ENCODE measurements at places on chromosomes 4 and X.

DNA sequence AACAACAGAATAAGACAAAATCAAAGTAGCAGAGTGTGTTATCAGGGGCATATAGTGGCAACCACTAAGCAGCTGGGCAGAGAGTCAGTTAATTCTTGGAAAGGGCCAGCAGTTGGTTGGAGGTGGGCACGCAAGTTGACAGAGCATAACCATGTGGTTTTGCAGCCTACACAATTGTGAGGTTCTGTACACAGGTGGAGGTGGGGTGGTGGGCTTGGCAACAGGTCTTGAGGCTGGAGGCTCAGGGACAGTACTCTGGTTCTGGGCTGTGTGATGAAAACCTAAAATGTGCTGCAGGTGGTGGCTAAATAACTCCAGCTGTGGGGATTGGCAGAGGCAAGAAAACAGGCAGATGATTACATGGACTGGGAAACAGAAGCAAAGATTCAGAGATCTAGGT, 1112.7 kb downstream of the PDHA2 start:
- DNase-seq, result no peak

DNA sequence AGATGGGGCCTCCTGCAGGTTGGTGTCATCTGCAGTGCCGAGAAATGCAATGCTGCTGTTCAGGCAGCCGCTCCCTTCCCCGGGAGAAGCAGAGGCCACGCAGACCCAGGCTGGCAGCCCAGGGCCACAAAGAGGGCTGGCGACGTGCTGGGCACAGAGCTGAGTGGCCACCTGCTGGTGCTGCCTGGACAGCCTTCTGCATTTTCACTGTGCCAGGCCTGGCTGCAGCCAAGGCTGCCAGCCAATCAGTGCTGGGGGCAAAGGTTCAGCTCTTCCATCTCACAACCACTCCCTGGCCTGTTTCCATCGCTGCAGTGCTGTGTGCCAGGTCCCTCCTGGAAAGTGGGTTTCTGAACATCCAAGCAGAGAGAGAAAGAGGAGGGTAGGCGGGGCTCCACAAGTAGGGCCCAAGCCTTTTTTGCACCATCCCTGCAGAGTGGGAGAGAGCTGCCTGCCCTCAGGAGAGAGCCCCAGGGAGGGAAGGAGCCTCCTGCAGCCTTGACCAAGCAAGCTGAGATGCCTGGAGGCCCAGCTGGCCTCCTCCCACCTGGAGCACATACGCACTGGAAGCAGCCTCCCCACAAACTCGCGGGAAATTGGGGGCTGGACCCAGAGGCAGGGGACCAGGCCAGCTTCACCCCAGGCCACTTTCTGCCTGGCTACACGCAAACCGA, 20.1 kb downstream of the ADRA2C start:
- no peak for DNase-seq

DNA sequence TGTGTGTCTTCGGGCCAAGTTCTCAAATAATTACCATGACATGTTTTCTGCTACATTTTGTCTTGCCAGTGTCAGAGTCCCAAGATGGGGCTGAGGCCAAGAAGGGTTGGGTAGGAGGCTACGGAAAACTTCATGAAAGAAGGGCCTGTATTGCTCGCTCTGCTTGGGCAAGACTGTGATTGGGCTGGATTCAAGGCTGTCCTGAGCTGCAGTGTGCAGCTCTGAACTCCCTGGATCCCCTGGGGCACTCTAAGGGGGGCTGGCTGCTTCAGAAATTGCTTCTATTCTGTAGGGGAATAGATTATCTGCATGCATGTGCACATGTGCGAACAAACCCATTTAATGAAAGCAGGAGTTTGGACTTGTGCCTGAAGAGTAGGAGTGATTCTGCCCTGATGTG, 13.6 kb downstream of the TSPAN6 start:
- DNase-seq, result no peak

- DNase-seq, result no peak
These were observed 160.5 kb downstream of the ZNF518B start for GRCh38 chr4:10296730-10297129.

DNA sequence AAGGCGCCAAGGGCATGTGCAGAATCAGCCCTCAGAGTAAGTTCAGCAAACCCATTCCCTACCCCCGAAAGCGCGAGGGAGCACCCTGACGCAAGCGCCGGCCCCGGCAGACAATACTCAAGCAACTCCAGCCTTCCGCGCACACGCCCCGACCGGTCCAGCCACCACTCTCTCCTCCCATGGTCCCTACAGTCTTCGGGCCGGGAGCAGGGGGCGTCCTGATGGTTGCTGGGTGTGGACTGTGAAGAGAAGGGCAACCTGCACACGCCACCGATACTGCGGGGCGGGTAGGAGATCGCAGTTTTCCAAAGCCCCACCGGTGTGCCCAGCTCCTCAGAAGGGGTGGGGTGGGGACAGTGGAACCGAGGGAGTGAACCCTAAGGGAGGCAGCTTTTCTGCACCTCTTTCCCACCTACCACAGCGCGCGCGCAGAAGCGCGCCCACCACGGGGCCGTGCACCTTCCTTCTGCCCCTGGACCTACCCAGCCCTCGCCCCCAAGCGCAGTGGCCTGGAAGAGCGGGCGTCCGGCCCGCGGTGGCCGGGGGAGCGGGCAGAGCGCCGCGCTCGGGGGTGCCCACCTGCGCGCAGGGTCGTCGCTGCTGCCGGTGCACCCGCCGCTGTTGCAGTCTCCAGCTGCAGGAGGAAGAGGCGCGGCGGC, 650.2 kb upstream of the DIPK2B start:
- no peak for DNase-seq

DNA sequence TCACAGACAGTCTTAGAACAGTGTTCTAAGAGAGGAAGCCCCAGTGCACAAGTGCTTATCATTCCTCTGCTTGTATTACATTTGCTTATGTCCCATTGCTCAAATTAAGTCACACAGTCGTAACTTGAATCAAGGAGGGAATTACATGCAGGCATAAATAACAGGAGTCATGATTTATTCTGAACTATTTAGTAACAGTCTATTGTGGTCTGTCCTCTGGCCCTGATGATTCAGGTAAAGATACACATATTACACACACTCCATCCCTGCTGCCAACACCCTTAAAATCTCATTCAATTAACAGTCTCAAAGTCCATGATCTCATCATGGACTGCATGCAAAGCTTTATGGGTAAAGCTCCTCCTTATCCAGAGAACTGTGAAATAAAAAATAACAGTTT, 60.1 kb downstream of the GRIA2 start:
- DNase-seq, result no peak

GRCh38 chr4:154781983-154782293, 866 bp downstream of the RBM46 start:
- no peak for DNase-seq

GRCh38 chrX:40474205-40474626, 106.6 kb upstream of the ATP6AP2 start:
- no peak for DNase-seq

GRCh38 chr4:81040012-81040659, 9.6 kb downstream of the BMP3 start:
- DNase-seq, result no peak

DNA sequence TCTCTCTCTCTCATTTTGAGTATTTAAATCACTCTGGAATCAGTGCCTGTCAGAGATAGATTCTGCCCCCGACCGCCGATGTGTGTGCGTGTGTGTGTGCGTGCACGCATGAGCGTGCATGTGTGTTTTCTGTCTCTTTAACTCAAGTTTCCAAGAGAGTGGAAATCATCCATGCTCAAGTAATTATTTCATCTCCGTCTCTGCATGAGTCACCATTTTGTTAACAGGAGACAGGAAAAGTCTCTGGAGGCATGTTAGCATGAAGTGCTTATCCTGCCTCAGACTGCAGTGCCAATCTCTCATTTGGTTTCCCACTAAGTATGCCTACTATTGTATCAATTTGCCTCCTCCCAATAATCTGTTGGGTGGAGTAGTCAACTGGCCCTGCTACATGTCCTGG, 182.9 kb upstream of the NHS start:
- DNase-seq, result no peak

GRCh38 chr4:101020956-101021355, 326.4 kb downstream of the PPP3CA start:
- no peak for DNase-seq

GRCh38 chr4:183403486-183403885, 41.0 kb upstream of the CDKN2AIP start:
- no peak for DNase-seq

GRCh38 chr4:98515470-98515809, 143.0 kb downstream of the TSPAN5 start:
- no peak for DNase-seq

- no peak for DNase-seq
These were observed 169.8 kb upstream of the JADE1 start for GRCh38 chr4:128639541-128640270.

GRCh38 chrX:112520124-112520523, 159.6 kb downstream of the LHFPL1 start:
- DNase-seq, result no peak

GRCh38 chr4:62119195-62119594, 919.1 kb downstream of the ADGRL3 start:
- DNase-seq, result no peak

DNA sequence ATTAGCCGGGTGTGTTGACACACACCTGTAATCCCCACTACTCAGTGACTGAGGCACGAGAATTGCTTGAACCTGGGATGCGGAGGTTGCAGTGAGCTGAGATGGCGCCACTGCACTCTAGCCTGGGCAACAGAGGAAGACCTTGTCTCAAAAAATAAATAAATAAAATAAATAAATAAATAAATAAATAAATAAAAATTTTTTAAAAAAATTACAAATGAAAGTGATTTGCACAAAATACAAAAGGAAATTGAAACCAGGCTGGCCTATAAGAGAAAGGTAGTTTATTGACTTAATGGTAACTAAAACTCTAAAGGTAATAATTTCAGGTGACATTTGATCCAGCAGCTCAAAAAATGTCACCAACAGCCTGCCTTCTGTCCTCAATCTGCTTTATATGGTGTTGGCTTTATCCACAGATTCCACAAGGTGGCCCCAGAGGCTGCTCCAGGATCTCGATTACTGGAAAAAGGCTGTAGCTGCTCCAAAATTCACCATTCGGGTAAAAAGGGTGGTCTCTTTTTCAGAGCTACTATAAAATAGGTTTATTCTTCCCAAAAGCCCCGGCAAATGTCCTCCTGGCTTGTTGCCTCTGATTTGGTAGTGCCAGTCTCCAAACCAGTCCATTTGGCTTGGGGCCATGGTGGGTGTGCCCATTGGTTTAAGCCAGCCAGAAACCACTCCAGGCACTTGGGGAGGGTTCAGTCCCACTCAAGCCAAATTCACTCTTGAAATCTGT, 61.4 kb upstream of the TRIM2 start:
- peak; percentile 42 for DNase-seq

DNA sequence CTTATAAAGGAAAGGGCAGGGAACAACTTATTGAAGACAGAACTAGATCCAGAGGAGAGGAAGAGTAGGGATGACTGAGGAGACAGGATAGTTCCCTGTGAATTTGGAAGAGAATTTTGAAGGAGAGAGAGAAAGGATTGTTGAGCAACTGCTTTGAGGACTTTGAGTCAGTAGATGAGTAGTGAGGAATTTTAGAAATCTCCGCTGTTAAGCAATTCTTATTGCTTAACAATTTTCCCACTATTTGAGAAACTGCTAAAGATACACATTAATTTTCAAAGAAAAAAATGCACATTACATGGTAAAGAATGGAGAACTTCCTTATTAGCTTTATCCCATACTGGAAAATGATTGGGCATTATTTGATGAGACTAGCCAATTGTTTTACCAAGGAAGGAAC, 116.3 kb upstream of the NRK start:
- no peak for DNase-seq

GRCh38 chrX:68570598-68570997, 71.7 kb downstream of the YIPF6 start:
- no peak for DNase-seq

DNA sequence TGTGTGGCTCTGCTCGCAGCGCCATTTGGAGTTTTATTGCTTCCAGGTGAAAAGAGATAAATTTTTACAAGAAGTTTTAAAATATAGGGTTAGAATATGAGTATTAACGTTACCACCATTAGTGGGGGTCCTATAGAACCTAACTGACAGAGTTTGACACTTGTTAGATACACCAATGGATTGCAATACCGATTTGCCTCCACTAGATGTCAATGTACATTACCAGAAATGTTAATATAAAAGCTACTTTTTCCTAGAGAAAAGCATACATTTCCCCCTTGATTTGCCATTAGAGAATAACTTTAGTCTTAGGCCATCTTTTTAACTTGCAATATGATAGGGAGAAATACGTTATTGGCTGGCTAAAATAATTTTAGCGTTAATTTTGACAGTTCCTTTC, 108.4 kb downstream of the LINC00632 start:
- DNase-seq, result no peak

GRCh38 chrX:133783274-133783673, 202.1 kb downstream of the GPC3 start:
- no peak for DNase-seq

DNA sequence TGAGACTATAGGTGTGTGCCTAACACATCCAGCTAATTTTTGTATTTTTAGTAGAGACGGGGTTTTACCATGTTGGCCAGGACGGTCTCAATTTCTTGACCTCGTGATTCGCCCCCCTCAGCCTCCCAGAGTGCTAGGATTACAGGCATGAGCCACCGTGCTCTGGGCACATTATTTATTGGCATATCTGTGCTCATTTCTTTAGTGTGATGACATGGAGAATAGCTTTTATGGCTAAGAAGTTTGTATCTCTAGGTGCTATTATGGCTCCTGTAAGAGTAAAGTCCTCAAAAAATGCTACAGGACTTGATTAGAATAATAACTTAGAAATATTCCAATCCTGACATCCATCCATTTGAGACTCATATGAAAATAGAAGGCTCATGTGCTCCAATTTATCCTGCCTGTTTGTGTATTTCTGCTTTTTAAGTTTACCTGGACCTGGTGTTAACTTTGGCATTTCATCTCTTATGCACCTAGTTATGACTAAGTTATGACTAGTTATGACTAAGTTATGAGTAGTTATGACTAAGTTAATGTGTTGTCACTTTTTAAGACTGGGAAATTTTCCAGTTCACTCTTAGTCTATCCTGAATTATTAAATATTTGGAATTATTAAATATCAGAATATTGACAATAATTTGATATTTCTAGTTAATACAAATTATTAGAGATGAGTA, 36.4 kb upstream of the UNC5C start:
- DNase-seq, result no peak

GRCh38 chr4:119268466-119268865, 53.5 kb downstream of the FABP2 start:
- DNase-seq, result no peak

DNA sequence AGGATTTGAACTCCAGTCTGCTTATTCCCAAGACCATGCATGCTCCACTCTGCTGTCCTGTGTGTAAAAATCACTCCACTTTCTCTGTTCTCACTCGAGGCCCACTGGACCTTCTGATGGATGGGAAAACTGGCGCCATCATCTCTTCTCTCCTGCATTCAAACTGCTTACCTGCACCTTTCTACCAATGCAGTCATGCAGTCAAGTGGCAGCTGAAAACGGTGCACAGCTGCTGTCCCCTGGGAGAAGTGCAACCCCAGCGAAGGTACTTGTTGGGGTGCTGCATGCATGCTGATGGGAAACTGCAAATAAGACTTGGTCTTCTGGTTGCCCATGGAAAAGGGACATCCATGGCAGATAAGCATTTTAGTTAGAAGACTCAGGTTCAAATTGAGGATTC, 147.1 kb downstream of the EVC2 start:
- no peak for DNase-seq

Measured in AG09319 (cell line).